ENCODE measurements at places on chromosomes 11 and 22. TPM values are rescaled to one million over a fixed set of nuclear protein-coding genes. Genes with fewer than 3 reads are reported as not detected.
A peak's percentile ranks its signal among the peaks of the same experiment; 100 is the strongest.

Gene NTM
- 1.0 TPM for total RNA-seq

- peaks cover 19% of the 10 kb centered on the region for H3K4me1 ChIP-seq
- peaks cover 15% of the 10 kb centered on the region for H3K36me3 ChIP-seq
- H3K4me3 ChIP-seq, result peak overlapping the region; percentile 94
- H3K27ac ChIP-seq, result peak overlapping the region; percentile 87
Observed at GRCh38 chr11:124623861-124624525, 1.3 kb downstream of the TBRG1 start.

Gene UQCC3
- total RNA-seq, result 8.6 TPM

DNA sequence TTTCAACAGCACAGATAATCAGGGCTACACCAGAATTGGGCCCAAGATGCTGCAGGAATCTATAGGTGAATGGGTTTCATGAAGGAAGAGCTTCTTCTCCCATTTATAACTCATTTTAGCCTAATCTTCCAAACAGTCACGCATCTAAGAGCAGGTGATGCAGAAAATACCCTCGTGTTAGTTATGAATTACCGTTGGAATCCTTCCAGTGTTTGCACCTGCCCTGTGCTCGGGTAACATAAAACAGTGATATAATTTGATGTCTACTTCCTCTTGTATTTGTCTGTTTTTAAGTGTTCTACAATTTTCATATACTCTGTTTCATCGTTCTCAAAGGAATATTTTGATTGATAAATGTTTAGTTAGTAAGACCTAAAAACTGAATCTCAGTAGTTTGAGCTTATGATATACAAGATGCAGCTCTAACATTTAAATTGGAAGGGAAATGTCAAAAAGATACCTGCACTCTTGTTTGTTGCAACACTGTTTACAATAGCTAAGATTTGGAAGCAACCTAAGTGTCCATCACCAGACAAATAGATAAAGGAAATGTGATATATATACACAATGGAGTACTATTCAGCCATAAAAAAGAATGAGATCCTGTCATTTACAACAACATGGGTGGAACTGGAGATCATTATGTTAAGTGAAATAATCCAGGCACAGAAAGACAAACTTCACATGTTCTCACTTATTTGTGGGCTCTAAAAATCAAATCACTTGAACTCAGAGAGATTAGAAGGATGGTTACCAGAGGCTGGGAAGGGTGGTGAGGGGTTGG lies 42.1 kb downstream of the PPARA start:
- H3K27me3 ChIP-seq, result no peaks in the 10 kb centered on the region
- H3K36me3 ChIP-seq, result no peaks in the 10 kb centered on the region
- H3K4me3 ChIP-seq, result no peak overlapping the region
- no peak for DNase-seq

- no peak overlapping the region for H3K4me3 ChIP-seq
- peak overlapping the region; percentile 13 for H3K27ac ChIP-seq
- H3K27me3 ChIP-seq, result no peaks in the 10 kb centered on the region
- H3K4me1 ChIP-seq, result peaks cover 20% of the 10 kb centered on the region
- H3K36me3 ChIP-seq, result peaks cover 22% of the 10 kb centered on the region
Observed at GRCh38 chr11:68037411-68038225, 1.2 kb upstream of the TCIRG1 start.

- H3K36me3 ChIP-seq, result no peaks in the 10 kb centered on the region
- H3K27me3 ChIP-seq, result no peaks in the 10 kb centered on the region
- H3K4me3 ChIP-seq, result no peak overlapping the region
Observed at GRCh38 chr11:2235588-2236326, 34.6 kb downstream of the ASCL2 start.

DNA sequence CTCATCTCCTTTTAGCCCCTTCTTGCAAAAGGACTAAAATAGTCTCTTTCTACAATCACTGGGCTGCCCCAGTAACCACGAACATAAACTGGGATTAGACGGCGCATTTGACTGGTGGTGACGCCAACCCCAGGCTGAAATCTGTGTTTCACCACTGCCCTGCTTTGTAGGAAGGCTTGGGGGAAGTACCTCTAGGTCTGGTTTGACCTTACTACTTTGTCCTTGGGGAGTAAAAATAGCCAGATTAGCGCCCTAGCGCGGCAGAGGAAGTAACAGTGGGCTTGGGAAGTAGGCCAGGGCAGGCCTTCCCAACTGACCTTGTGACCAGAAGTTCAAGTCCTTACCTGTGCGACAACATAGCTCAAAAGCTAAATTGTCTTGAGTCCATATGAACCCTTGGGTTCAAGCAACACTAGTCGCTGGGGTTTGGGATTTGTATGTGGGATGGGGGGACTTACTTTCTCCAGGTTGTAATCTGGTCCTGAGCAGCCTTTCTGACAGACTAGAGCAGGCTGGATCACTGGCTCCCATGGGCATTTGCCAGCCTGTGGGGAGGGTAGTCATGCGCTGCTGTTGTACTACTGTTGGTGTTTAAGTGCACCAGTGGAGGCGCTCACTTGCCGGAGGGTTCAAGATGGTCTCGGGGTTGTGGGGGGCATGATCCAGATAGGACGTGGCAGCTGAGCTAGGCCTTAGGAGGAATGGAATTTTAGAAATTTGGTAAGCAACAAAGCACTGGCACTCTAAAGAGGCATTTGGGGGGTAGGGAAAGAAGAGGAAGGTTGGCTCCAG lies 953 bp upstream of the PACS1 start:
- H3K4me1 ChIP-seq, result peaks cover 21% of the 10 kb centered on the region
- no peak overlapping the region for H3K4me3 ChIP-seq
- peak overlapping the region; percentile 43 for H3K27ac ChIP-seq
- DNase-seq, result peak; percentile 63

Gene MMP1
- total RNA-seq, result 1,684 TPM

Gene APOL4
- 2.6 TPM for total RNA-seq

DNA sequence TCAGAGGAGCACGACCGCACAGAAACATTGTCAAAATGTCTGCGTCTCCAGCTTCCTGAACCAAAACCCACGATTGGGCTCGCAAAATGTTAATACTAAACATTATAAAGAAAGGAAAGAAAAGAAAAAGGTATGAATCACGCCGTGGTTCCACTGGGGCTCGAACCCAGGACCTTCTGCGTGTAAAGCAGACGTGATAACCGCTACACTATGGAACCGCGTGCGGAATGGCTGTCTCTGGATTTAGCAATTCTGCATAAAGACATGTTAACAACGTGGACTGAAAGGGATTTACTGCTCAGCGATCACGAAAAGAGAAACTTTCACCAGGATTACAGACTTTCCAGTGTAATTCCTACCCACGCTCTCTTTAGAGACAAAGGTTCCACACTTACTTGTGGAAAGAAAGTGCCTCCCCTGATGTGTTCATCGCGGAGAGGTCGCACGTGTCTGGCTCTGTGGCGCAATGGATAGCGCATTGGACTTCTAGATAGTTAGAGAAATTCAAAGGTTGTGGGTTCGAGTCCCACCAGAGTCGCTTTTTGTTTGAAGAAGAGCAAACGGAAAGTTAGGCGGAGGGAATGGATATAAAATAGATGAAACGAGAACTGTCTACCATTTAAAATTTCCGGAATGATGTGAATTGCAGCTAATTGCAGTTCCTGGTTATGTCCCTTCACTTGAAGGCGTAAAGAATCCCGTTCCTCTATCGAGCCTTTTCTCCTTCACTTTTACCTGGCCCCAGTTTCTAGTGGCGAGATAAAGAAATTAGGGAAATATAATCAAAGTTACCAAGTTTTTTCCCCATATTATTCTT lies 39.7 kb downstream of the OR4D9 start:
- DNase-seq, result peak; percentile 93
- peak overlapping the region; percentile 88 for H3K4me3 ChIP-seq
- peaks cover 21% of the 10 kb centered on the region for H3K4me1 ChIP-seq
- H3K27ac ChIP-seq, result peak overlapping the region; percentile 88

DNA sequence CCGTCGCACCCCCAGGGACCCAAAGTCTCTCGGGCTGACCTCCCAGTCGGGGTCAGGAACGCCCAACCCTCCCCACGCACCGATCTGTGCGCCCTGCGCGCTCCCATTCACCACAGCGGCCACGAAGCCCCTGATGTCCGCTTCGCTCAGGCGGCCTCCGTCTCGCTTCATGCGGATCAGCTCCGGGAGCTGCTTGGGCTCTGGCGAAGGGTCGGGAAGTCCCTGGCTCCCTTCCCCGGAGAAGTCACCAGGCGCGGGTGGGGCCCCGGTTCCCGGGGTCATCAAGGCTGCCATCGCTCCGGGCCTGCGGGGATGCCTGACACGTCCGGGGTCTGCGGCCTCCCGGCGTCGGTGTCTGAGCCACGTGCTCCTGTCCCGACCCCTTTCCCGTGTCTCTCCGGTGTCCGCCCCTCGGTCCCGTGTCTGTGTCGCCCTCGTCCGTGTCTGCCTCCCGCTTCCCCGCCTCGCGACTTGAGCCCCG lies 356 bp downstream of the TYMP start:
- no peak overlapping the region for H3K27ac ChIP-seq
- DNase-seq, result no peak
- peaks cover 13% of the 10 kb centered on the region for H3K27me3 ChIP-seq
- H3K36me3 ChIP-seq, result no peaks in the 10 kb centered on the region
- peaks cover 26% of the 10 kb centered on the region for H3K4me1 ChIP-seq
- no peak overlapping the region for H3K4me3 ChIP-seq

- H3K36me3 ChIP-seq, result no peaks in the 10 kb centered on the region
- peaks cover 10% of the 10 kb centered on the region for H3K4me1 ChIP-seq
- no peak for DNase-seq
- peak overlapping the region; percentile 26 for H3K4me3 ChIP-seq
Observed at GRCh38 chr11:77590194-77590782, 535 bp downstream of the AQP11 start.

DNA sequence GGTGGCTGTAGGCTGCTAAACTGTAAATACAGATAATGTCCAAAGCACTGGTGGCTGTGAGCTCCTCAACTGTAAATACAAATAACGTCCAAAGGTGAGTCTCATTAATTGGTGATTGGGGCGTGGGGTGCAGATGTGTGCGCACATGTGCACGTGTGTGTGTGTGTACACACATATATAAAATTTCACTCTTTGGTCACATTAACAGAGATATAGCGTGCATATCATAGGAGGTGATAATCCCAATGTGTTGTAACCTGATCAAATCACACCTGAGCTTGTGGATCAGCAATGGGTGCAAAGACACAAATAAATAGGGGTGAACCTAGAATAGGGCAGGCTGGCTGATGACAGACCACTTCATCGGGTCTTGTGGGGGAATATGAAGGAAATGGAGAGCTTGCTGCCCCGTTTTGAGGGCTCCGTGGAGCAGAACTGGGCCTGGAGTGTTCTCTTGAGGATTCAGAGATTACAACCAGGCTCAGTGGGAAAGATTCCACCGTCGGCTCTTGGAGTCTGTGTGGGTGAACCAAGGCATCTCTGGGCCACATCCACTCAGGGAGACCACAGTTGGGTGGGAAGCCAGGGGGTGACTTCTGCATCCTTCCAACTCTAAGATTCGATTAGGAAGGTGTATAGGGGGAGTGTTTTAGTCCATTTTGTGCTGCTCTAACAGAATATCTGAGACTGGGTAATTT lies 24.9 kb upstream of the OSBPL5 start:
- no peaks in the 10 kb centered on the region for H3K36me3 ChIP-seq
- no peaks in the 10 kb centered on the region for H3K4me1 ChIP-seq
- no peak overlapping the region for H3K4me3 ChIP-seq
- H3K27ac ChIP-seq, result no peak overlapping the region

DNA sequence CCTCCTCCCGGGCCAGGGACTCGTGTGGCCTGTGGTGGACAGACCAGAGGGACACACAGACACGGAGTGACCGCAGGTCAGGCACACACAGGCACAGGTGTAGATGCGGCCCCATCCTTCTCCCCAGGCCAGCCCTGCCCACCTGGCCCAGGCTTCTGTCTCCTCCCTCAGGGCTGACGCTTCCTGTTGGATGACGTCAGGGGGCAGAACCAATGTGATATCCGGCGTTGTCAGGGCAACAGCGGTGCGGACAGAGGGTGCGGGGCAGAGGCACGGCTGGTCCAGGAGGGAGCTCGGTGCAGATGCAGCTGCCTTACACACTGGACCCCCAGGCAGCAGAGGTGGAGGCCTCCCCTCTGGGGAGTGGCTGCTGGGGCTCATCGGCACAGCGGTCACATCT lies 2.9 kb upstream of the TUBGCP6 start:
- peak; percentile 45 for DNase-seq
- H3K4me1 ChIP-seq, result peaks cover 27% of the 10 kb centered on the region
- no peaks in the 10 kb centered on the region for H3K27me3 ChIP-seq
- H3K4me3 ChIP-seq, result no peak overlapping the region

- peak within 1 kb of the TSS; percentile 94 for H3K27ac ChIP-seq
- H3K4me1 ChIP-seq, result peaks cover 27% of the 10 kb centered on the region
- H3K4me3 ChIP-seq, result peak within 1 kb of the TSS; percentile 93
- no peaks in the 10 kb centered on the region for H3K36me3 ChIP-seq
Observed at GRCh38 chr11:694563-695287, at the start of gene DEAF1. DEAF1 (minus strand) TSS chr11:695222; CDS start chr11:695047, 175 bp downstream.

Gene C11orf16
- total RNA-seq, result not detected
